SK-MEL-5 (cell line): ENCODE measurements at places on chromosomes 16 and 17. TPM values are rescaled to one million over a fixed set of nuclear protein-coding genes. Genes with fewer than 3 reads are reported as not detected.

TMIGD1 gene
- total RNA-seq: not detected in 2 replicates

- no peak for DNase-seq
These were observed 9.6 kb upstream of the CNOT1 start for GRCh38 chr16:58639230-58639629.

- DNase-seq: no peak
These were observed 11.0 kb upstream of the CENPT start for GRCh38 chr16:67858500-67858899.

DNA sequence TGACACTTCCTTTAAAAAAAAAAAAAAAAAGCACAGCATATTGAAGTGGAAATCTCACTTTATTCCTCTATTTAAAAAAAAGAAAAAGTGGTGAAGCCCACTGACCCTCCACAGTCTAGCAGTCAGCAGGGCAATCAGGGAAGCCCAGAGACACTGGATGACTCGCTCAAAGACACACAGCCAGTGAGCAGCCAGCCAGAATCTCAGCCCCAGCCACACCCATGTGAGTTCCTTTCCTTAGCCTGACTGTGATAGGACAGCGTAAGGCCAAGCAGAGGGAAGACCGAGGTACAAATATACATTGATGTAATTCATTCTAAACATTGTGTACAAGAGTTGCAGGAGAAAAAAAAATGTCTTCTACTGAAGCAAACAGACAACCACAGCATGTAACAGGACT lies 22.5 kb downstream of the XPO6 start:
- DNase-seq: no peak

DNA sequence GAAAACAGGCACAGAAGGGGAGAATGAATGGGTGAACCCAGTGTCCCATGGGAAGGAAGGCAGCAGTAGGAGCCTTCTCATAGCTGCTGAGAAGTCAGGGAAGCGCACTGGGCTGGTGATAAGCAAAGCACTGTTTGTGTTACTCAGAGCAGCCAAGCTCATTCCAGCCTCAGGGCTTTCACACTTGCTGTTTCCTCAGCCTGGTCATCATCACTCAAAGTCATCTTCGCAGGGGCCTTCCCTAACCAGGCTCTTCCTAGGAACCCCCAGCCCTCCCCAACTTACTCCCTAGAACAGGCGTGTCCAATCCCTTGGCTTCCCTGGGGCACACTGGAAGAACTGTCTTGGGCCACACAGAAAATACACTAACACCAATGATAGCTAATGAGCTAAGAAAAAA lies 32.1 kb upstream of the LONP2 start:
- peak; percentile 40 for DNase-seq
